ENCODE measurements at places on chromosomes 2 and 18. TPM values are rescaled to one million over a fixed set of nuclear protein-coding genes. Genes with fewer than 3 reads are reported as not detected.

The SP140 gene
- 7.9 TPM for total RNA-seq

The DGKD gene
- total RNA-seq = 26.8 TPM

The ZNF892 gene
- total RNA-seq = 17.7 TPM

The ZAP70 gene
- total RNA-seq = 0.89 TPM

The AQP12A gene
- total RNA-seq = not detected

The ANKRD30B gene
- 3.0 TPM for total RNA-seq

The HRH4 gene
- total RNA-seq = not detected

The FOXD4L1 gene
- total RNA-seq = 0.60 TPM

The SNTG2 gene
- 2.1 TPM for total RNA-seq

The KLF7 gene
- total RNA-seq = 60.2 TPM

The SPP2 gene
- not detected for total RNA-seq

The COL3A1 gene
- 0.72 TPM for total RNA-seq

The ANKRD12 gene
- 184 TPM for total RNA-seq

GRCh38 chr2:122083256-122084048 lies 328.0 kb downstream of the TSN start:
- DNase-seq = no peak

- DNase-seq = no peak
Measured at GRCh38 chr18:11119959-11120587, 29.3 kb downstream of the PIEZO2 start.

DNA sequence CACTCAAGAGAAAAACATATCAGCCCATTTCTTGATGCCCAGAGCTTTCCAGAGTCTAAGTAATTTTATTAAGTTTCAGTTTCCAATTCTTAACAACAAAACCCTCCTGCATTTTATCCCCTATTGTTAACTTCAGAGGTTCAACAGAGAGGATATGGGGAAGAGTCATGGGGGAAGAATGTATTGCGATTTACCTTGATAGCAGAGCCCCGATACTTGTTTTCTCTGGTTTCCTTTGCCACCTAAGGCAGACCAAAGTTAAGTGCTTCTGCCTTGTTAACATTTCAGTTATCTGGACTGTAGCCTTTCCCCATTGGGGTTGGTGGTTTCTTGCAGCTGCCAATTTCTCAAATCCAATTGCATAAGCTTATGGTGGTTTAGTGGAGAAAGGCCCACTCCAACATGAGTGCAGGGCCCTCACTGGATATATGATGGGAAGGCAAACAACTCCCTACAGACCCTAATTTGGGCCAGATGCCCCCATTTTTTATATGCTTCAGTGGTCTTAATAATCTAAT lies 82.0 kb upstream of the ITGB6 start:
- DNase-seq = no peak

DNA sequence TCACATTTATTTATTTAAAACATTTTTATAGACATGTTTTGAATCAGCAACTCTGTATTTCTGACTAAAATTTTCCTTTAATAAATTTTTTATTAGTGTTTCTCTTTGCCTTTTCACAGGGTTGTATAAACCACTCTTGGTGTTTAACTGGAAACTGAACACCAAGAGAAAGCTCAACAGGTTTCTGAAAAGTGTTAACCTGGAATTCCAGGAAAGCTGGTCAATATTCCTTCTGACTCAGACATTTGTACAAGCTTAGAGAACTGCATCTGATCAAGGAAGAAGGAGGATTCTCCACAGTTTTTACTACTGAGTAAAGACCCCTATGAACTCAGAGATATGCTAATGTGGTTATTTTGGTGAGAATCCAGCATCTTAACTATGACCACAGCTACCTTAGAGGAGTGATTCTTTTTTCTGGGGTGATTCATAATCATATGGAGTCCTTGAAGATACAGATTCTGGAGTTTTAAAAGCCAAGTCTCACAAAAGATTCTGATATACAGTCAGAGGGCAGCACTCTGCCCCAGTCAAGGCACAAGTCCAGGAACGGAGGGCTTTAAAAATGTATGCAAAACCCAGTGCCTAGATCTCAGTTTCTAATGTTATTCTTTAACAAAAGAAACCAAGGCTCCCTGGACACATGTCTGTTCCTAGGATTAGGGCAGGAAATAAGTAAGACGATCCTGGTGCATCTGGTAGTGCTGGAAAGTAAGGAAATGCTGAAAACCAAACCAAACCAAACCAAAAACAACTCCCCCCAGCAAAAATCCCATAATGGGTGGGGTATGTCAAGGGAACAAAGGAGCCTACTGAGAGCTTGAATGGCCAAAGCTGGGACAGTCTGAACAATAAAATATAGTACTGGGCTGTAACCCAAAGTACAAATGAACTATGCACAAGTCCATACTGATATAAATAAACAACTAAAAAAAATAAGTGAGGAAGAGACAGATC lies 85.1 kb upstream of the FZD5 start:
- no peak for DNase-seq

- no peak for DNase-seq
Measured at GRCh38 chr2:234309431-234309830, 187.4 kb downstream of the ARL4C start.

DNA sequence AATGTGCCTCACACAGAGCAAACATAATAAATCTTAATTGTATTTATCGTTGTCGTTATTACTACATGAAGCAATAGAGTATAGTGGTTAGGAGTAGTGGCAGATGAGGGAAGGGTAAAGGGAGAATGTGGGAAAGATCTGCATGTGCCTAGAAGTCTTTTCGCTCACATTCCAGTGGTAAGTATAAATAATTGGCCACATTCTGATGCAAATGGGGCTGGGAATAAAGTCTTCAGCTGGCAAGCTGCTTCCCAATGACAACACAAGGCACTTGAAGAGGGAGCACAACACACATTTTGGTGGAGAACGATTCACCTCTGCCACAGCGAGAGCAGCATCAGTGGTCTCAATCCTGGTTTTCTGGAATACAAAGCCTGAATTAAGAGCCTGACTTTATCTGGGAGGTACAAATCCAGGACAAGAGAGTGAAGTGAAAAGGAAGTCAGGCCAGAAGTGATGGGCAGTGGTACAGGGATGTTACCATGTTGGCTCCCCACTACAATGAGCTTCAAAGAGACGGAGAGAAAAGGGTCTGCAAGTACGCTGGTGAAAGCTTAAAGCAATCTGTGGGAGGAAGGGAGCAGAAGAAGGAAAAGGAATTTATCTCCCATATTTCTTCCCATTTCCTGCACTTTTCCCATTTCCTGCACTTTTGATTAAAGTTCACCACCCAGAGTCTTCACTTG lies 112.3 kb downstream of the ARHGAP15 start:
- no peak for DNase-seq

DNA sequence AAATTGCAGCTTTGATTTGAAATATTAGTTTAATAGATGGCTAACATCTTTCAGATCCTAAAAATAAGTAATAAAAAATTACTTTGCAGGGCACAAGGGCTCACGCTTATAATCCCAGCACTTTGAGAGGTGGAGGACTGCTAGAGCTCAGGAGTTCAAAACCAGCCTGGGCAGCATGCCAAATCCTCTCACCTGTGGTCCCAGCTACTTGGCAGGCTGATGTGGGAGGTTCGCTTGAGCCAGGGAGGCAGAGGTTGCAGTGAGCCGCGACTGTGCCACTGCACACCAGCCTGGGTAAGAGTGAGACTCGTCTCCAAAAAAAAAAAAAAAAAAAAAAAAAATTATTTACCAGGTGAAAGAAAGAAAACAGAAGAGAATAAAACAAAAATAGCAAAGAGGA lies 449.8 kb downstream of the NRXN1 start:
- no peak for DNase-seq

DNA sequence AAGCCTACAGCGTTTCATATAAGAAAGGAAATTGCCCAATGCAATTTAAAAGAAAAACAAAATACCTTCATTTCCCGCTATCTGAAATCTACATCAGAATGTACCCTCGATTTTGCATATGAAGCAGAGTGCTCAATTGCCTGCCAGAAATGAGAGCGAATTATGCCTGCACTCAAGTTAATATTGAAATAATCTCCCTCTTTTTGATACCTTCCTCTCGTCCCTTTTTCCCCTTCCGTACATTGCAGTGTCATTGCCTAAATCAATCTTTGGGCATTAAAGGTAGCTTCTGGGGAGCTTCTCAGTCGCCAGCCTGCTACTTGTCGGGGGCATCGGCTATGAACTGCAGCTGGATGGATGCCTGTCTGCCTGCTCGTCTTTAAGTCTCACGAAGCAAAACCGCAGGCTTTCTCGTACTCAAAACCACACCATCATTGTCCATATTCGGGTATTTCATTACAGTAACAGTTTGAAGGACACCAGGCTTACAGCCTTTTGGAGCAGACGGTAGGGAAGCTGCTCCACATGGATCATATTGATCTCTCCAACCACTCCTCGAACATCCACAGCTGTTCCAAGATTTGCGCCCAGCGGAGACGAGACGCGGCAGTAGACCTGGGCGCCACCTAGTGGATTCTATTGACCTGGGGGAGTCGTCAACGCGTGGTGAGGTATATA lies 64.0 kb upstream of the HNRNPA3 start:
- DNase-seq = peak; percentile 49

GRCh38 chr2:226410247-226410835 lies 389.3 kb downstream of the IRS1 start:
- DNase-seq = no peak

DNA sequence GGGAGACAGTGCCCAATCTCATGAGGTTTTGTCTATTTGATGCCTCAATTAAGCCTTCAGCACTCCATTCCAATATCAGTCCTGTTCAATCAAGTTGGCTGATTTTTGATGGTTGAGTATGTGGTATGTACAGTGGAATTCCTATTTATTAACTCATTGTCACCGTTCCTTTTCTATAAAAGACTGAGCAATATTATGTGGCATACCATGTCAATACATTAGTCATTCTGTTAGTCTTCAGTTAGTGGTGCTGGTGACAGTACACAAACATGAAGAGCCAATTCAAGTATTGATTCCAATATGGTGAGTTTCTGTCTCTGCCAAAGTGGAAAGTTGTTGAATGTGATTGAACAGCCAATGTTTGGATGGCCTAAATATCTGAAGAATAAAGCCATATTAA lies 1343.9 kb downstream of the SUCLG1 start:
- DNase-seq = no peak

GRCh38 chr2:180842461-180842860 lies 137.9 kb upstream of the UBE2E3 start:
- DNase-seq = no peak

- DNase-seq = no peak
Measured at GRCh38 chr18:23629444-23629946, 33.2 kb downstream of the ANKRD29 start.

- no peak for DNase-seq
Measured at GRCh38 chr2:237966250-237966564, 607 bp upstream of the UBE2F start.

GRCh38 chr2:124476291-124476690 lies 451.2 kb downstream of the CNTNAP5 start:
- DNase-seq = no peak

GRCh38 chr2:124970030-124970429 lies 944.9 kb downstream of the CNTNAP5 start:
- DNase-seq = no peak

- DNase-seq = no peak
Measured at GRCh38 chr2:213248637-213249036, 35.6 kb upstream of the SPAG16 start.

- DNase-seq = peak; percentile 21
Measured at GRCh38 chr2:43038034-43038695, 188.2 kb downstream of the ZFP36L2 start.

DNA sequence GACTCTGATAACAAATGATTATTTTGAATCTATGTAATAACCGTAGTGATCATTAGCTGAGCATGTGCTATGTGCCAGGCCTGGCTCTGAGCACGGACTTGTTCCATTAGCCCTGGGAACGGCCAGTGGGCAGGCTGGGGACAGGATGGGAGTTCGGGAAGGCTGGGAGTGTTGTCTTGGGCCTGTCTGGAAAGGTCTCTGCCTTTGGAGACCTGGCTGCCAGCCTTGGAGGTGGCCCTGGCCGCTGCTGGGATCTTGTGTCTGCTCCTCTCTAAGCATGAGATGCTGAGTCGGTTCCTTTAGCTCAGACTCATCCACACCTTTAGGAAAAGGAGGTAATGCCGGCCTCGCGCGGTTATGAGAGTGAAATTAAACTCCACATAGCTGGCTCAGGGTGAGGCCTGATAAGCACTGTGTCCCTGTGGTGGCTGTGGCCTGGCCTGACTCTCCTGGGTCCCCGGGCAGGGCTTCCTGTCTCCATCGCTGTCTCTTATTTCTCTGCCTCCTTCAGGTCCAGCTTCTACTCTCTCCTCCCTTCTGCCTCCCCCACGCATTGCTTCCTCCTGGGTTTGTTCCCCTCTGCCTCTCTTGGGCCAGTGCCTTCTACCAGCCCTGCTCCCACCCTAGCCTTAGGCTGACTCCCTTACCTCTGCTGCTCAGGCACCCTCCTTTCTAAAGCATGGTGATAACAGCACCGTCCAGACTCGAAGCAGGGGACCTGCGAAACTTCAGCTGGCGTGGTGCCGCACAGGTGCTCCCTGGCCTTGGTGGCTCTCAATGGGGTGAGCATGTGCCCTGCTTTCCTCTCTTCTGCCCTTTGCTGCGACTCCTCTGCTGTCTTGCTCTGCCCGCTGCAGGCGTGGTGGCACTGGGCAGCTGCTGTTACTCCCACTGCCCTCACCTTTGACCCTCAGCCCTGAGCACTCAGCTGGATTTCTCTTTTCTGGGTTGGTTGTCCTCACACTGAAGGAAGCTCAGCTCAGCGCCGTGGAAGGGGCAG lies 41.8 kb downstream of the NCK2 start:
- no peak for DNase-seq

DNA sequence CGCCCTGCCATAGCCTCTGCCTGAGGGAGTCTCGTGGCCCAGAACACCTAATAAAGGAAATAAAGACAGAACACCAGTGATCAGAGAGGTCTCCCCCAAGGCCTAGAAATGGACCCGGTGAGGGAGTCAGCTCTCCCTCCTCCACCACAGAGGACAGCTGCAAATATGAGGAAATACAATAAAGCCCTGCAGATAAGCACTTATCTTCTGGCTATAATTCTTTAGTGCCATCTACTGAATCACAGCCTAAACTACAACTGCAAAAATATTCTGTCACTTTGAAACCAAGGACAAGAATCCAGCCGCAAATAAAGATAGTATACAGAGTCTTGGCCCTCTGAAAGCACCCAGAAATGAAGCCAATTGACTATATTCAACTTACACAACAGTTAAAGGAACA lies 42.4 kb upstream of the TACR1 start:
- DNase-seq = no peak

DNA sequence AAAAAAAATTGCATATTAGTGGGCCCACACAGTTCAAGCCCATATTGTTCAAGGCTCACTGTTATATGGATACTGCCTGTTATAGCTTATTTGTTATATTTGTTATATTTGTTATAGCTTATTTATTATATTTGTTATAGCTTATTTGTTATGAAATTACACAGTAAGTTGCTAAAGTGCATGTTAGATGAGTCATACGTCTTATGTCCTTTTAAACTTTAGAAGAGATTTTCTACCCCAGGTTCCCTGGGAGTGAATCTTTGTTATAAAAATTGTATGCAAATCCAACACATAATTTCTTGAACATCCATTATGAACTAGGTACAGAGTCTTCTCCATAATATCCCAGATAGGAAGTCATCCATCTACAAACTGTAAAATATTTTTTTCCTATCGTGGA lies 22.1 kb downstream of the HTR2B start:
- DNase-seq = no peak
